ENCODE measurements at places on chromosomes 2 and 18. TPM values are rescaled to one million over a fixed set of nuclear protein-coding genes. Genes with fewer than 3 reads are reported as not detected.

DNA sequence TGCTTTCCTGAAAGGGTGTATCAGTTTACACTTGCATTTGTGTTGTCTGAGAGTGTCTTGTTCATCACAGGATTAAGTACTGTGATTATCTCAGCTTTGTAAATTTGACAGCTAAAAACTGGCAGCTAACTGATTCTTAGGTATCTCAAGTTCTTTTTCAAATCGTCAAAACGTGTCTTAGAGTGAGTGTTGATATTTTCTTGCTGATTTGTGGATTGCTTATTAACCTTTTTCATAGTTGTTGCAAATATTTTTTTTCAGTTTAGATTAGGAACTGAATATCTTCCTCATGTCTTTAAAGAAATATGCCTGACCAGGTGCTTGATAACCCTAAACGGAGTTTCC, 41.9 kb downstream of the LRRFIP1 start:
- DNase-seq, result no peak

DNA sequence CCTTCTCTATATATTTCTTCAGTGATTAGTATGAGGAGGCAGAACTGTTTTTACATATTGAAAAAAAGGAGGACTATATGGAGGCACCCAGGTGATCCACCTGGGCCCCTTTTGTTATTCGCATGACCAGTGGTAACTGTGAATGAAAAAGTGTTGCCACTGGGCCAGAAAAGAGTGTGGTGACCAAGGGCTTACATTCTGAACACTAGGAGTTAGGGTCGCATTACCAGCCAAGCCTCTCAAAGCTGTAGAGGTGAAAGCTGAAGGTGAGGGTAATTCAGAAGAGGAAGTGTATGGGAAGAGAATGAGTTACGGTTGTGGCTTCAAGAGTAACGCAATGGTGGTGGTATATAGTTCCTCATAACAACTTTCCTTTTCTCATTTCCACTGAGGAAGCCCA, 487.6 kb downstream of the TMEM182 start:
- no peak for DNase-seq

- peak; percentile 37 for DNase-seq
Observed at GRCh38 chr2:217691920-217692666, 310.7 kb downstream of the TNS1 start.

GRCh38 chr18:9736286-9736835, 28.3 kb downstream of the RAB31 start:
- no peak for DNase-seq

GRCh38 chr2:239692362-239692851, 291.6 kb upstream of the HDAC4 start:
- no peak for DNase-seq

DNA sequence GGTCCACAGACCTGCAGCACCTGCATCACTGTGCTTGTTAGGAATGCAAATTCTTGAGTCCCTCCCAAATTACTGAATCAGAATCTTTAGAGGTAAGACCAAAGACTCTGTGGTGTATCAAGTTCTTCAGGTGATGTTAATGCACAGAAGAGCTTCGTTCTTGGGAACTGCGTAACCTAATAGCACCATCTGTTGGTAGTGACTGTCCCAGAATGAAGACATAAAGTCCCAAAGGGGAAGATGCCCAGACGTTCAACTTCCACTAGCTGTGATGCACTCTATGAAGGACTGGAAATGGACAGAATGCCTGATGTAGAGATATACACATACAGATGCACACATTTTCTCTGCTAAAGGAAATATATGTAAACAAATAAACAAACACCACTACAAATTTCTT, 576.0 kb downstream of the LRP1B start:
- DNase-seq, result no peak

DNA sequence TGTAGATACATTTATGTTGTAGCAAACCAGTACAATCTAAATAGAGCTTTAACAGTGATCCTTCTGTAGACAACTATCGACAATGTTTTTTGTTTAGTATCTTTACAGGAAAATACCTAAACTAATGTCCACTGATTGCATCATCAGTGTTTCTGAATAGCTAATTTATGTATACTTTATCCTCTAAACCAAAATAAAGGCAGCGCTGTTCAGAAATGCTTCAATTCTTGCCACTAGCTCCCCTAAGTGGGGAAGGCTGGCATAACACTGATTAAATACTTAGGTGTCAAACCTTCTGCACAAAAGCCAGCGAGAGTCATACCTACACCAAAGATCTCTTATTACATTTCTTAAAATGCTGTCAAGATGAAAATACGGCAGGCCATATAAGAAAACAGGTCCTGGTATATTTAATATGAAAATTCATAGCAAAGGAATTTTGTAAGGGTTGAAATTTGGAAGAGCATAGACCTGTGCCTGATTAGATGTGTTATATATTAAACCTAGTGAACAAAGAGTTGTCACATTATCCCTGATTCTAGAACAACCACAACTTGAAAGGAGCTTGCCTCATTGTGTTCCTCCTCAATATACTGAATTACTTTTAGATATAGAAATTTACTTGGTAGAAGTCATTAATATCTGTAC, 1693.4 kb upstream of the SLC39A10 start:
- DNase-seq, result peak; percentile 23

DNA sequence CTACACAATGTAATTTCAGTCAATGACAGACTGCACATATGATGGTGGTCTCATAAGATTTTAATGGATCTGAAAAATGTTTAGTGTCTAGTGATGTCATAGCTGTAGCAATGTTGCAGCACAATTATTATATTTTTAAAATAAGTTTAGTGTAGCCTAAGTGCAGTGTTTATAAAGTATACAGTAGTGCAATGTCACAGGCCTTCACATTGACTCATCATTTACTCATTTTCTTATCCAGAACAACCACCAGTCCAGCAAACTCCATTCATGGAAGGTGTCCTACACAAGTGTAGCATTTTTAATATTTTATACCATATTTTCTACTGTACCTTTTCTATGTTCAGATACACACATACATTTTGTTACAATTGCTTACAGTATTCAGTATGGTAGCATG, 663.1 kb downstream of the ERBB4 start:
- no peak for DNase-seq

GRCh38 chr18:77132369-77133050, at the start of gene MBP:
Gene MBP, minus strand, starts transcription at chr18:77132783. Its CDS starts 27,522 bp downstream, at chr18:77105261.
- DNase-seq, result no peak

GRCh38 chr2:177675350-177675821, 282.8 kb downstream of the AGPS start:
- DNase-seq, result no peak

DNA sequence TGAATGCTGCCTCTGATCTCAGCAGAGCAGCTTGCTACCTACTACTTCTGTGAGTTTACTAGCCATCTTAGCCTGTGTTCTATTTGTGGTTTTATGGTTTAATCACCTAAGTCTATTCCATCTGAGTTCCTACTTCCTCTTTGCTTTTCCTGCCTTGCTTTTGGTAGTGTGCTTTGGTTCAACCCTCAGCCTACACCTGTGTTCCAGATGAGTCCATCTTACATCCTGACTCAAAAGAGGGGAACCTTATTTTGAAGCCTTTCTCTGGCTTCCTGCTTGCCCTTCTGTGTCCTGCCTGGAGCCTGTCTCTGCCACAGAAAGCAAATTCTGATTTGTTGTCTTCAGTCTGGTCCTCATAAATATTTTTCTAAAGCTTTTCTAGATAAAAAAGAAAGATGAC, 530.3 kb upstream of the MEX3C start:
- no peak for DNase-seq

GRCh38 chr2:165868211-165868610, 74.2 kb upstream of the GALNT3 start:
- peak; percentile 2 for DNase-seq

- DNase-seq, result no peak
Observed at GRCh38 chr2:176415174-176415895, 146.1 kb downstream of the MTX2 start.

DNA sequence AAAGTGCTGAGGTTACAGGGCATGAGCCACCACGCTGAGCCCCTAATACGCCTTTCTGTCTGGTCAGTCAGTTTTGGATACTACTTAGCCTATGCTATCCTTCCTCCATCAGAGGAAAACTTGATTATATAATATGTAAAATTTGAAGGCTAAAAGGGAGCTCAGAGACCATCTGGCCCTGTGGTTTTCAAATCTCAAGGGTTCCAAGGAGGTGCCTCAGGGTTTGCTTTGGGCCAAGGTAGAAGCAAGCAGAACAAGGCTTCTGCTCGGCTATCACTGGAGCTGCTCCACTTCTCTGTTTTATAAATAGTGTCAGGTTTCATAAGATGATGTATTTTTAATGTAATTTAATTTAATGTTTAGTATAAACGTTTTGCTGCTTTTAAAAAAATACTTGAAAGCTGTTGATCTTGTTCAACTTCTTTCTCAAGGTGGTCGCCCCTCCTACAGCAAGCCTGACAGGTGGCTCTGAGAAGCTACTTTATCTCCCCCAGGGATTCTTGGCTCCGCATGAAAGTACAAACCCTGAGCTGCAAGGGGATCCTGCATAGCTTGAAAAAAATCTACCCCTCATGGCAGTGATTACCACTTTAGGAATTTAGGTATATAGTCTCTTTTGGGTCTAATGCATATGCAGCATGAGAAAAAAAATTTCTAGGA, 290.3 kb downstream of the CNTNAP5 start:
- DNase-seq, result no peak

DNA sequence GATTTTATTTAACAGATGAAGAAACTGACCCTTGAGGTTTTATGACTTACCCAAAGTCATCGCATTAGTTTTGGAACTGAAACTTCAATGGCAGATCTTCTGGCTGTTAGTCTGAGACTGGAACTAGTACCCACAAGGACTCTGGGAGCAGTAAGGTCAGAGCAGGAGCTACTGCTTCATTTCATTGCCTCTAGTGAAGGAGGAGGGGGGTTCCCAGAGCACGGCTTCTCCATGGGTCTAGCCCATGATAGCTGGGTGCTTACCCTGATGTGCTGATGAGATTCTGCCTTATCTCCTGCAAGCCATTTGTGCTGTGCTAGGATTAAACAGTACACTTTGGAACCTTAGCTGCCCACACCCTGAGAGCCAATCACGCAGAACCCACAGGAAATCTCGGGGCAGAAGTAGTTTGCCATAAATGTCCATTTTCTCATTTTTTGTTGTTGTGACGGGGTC, 5.4 kb upstream of the RNASEH1 start:
- DNase-seq, result no peak

GRCh38 chr2:122480501-122481243, 725.2 kb downstream of the TSN start:
- no peak for DNase-seq

- peak; percentile 98 for DNase-seq
Observed at GRCh38 chr2:75606761-75607399, 39.7 kb upstream of the MRPL19 start.

GRCh38 chr2:31274401-31275075, 40.6 kb downstream of the EHD3 start:
- no peak for DNase-seq

GRCh38 chr18:21894619-21895367, 154.2 kb downstream of the MIB1 start:
- DNase-seq, result no peak

TMEM17 gene
- total RNA-seq, result 1.4 TPM

C1QL2 gene
- total RNA-seq, result not detected

GCKR gene
- 0.29 TPM for total RNA-seq

UGT1A5 gene
- 0.34 TPM for total RNA-seq

OTX1 gene
- not detected for total RNA-seq

RMDN2 gene
- total RNA-seq, result 7.4 TPM

MBP gene
- 0.21 TPM for total RNA-seq

CD226 gene
- 0.91 TPM for total RNA-seq

CEBPZOS gene
- 10.5 TPM for total RNA-seq

VIT gene
- not detected for total RNA-seq

MALL gene
- total RNA-seq, result 0.34 TPM

CDH2 gene
- 90.6 TPM for total RNA-seq

IKZF2 gene
- total RNA-seq, result 0.60 TPM

RIT2 gene
- total RNA-seq, result not detected

PDE1A gene
- not detected for total RNA-seq

All from Daoy (cell line).